ENCODE measurements at places on chromosomes 16 and 17.

DNA sequence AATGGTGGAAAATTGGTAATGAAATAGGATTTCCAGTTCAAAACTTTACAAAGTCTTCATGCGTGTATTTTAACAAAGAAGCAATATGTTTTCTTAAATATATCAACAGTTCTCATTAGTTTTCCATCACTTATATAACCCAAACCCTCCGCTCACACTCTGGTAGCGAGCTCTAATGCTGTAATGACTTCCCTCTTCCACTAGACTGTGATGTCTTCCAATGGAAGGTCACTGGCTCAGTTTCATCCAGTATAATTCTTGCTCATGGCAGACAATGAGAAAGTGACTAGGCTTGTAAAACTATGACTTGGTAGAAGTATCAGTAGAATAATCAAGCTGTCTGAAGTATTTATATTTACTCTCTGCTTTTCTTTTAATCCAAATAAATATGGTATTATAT lies 32.8 kb downstream of the NETO2 start:
- no peak for DNase-seq

- DNase-seq: peak; percentile 55
Observed at GRCh38 chr16:70738083-70738977, 52.5 kb upstream of the MTSS2 start.

- peak; percentile 52 for DNase-seq
Observed at GRCh38 chr17:50661795-50662391, 27.2 kb downstream of the ABCC3 start.

GRCh38 chr16:29256501-29256981 lies 150.0 kb downstream of the NPIPB11 start:
- no peak for DNase-seq

DNA sequence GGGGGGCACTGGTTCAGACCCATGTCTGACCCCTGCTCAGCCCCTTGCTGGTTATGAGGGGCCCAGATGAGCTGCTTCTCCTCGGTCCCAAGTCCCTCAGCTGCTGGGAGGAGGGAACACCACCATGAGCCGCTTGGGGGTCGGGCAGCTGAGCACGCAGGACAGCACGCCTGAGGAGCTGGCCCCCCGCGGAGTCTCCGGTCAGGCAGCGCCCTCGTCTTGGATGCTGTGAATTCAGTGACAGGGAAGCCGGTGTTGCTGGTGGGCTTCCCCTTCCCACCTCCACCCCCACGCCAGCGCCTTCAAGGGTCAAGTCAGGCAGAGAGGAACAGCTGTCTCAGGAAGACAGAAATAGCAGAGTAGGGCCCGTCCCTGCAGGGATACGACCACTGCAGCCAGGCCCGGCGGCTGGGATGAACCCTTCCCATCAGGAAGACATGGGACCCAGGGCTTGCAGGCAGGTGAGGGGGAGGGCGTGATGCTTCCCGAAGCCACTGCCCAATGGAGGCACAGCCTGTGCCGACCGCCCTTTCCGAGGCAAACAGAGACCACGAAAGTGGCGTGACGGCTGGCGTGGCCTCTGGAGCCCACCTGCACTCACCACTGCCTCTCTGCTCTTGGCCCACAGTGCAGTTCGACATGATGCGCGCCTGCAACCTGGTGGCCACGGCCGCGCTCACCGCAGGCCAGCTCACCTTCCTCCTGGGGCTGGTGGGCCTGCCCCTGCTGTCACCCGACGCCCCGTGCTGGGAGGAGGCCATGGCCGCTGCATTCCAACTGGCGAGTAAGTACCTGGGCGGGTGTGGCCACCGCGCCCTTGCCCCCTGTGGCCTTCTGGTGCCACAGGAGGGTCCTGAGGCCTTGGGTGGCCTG lies 8.1 kb downstream of the TMEM204 start:
- no peak for DNase-seq

DNA sequence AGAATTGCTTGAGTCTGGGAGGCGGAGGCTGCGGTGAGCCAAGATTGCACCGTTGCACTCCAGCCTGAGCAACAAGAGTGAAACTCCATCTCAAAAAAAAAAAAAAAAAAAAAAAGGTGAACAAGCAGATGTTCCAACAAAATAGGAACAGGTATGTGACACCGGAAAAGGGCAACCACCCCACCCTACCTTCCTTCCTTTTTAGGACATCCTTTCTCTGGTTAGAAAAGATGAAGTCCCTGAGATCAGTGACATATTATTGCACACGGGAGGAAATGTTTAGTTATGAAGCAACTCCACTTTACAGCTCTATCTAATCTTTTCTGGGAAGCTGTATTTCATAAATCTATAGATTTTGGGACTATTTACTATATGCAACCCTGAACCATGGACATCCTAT lies 114.2 kb upstream of the MON1B start:
- DNase-seq: no peak

DNA sequence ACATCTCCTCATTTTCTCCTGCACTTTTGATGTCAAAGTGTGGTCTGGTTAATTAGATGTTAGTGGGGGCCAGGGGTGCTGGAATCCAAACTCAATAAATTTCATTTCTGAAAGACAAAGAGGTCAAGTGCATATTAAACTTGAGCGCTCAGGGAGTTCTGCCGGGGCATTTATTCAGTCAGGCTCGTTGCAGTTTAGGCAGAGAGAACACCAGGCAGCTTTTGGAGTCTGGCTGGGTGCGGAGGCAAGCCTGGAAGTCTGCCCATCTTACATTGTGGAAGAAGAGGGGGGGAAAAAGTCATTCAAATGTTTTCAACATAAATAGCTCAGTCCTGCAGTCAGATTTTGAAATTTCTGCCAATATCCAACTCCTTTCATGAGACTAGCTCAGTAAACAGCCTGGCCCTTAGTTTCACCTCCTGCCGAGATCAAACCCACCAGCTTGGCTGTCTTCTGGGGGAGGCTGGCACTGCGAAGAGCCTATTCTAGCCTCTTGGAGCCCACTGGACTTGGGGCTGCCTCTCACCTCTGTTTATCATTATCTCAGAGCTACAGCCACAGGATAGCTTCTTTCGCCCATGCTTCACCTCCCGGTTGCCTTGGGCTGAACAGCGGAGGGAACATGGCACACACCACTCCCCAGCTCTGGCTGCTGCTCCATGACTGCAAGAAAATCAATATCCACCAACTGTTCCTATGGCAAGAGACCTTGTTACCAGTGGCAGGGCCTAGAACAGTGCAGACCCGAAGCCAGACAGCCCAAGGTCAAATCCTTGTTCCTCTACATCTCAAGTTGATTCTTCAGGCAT lies 177.4 kb upstream of the CDH5 start:
- DNase-seq: no peak

DNA sequence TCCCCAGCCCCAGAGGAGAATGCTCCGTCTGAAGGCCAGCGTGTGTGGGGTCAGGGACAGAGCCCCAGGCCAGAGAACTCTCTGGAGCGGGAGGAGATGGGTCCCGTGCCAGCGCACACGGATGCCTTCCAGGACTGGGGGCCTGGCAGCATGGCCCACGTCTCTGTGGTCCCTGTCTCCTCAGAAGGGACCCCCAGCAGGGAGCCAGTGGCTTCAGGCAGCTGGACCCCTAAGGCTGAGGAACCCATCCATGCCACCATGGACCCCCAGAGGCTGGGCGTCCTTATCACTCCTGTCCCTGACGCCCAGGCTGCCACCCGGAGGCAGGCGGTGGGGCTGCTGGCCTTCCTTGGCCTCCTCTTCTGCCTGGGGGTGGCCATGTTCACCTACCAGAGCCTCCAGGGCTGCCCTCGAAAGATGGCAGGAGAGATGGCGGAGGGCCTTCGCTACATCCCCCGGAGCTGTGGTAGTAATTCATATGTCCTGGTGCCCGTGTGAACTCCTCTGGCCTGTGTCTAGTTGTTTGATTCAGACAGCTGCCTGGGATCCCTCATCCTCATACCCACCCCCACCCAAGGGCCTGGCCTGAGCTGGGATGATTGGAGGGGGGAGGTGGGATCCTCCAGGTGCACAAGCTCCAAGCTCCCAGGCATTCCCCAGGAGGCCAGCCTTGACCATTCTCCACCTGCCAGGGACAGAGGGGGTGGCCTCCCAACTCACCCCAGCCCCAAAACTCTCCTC lies 10.4 kb downstream of the CX3CL1 start:
- DNase-seq: no peak

- no peak for DNase-seq
Observed at GRCh38 chr17:19286751-19287341, 49.7 kb downstream of the EPN2 start.

- DNase-seq: no peak
Observed at GRCh38 chr16:78278056-78278450, 178.6 kb downstream of the WWOX start.

Measured in stimulated activated CD4-positive, alpha-beta T cell treated with anti-CD3 and anti-CD28 coated beads, Interleukin-1b, Interleukin-23, amount 100 ng/mL, for 48 hours (primary cell).